ENCODE measurements at places on chromosomes 1 and 21.

GRCh38 chr21:32599526-32599925, 12.7 kb downstream of the CFAP298 start:
- DNase-seq, result no peak

GRCh38 chr21:46124083-46124925, 26.4 kb downstream of the COL6A2 start:
- no peak for DNase-seq

- DNase-seq, result peak; percentile 35
These were observed 66.6 kb downstream of the BCAR3 start for GRCh38 chr1:93614986-93615581.

GRCh38 chr1:77016386-77016985, 149.2 kb downstream of the ST6GALNAC5 start:
- DNase-seq, result no peak

DNA sequence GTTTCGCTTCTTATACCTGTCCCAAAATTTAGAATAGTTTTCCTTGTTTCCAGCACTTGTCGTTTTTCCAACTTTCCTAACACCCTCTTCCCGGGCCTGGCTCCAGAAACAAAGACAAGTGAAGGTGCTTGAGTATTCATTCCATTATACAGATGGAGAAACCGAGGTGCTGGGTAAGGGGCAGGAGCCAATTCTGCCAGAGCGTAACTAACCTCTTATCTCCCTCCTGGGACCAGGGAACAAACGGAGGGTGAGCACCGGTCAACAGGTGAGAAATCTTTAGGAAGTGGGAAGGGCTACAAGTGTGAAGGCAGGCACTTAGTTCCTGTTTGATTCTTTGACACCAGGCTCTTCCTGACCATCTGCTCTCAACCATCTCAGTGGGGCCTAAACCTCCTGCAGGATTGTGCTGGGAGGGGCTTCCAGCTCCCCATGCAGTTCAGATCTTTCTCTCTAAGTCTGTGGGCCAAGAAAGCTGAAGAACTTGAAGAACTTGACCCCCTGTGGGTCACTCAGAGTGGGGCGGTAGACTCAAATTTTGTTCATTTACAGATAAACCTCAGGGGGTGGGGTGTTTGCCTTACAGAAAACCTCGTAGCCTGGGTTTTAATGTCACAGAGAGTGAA, 8.7 kb downstream of the PLXNA2 start:
- no peak for DNase-seq

GRCh38 chr1:20616847-20617487, 16.3 kb upstream of the PINK1 start:
- no peak for DNase-seq

- DNase-seq, result peak; percentile 57
These were observed 41.6 kb downstream of the LAMC2 start for GRCh38 chr1:183227422-183228346.

- DNase-seq, result no peak
These were observed 1280.2 kb downstream of the NCAM2 start for GRCh38 chr21:22278366-22278765.

GRCh38 chr1:174789399-174789798, 210.3 kb upstream of the CACYBP start:
- no peak for DNase-seq

- no peak for DNase-seq
These were observed 4.1 kb downstream of the AHDC1 start for GRCh38 chr1:27599605-27600497.

Data from HTR-8/SVneo (cell line).